ENCODE measurements at places on chromosomes 5 and 9.

DNA sequence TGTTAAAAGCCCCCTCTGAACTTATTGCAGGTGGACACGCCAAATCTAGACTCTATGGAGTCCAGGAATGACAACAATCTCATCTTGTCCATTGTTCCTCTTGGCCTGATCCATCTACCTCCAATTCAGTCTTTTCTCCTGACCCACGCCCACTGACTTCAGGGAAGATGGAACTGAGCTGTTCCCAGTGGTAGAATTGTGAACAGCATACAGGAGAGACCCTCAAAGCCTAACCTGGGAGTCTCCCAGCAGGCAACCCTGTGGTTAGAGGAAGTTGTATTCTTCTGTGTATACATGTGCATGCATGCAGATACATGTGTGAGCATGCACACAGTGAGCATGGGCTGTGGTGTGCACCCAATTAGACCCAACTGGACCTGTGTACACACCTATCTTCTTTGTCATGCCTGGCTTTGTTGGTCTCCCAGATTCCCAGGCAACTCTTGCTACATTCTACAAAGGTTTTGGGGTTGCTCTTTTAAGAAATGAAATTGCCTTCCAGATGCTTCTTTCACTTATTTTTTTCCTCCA lies 286.0 kb downstream of the ZSWIM6 start:
- no peak for DNase-seq

DNA sequence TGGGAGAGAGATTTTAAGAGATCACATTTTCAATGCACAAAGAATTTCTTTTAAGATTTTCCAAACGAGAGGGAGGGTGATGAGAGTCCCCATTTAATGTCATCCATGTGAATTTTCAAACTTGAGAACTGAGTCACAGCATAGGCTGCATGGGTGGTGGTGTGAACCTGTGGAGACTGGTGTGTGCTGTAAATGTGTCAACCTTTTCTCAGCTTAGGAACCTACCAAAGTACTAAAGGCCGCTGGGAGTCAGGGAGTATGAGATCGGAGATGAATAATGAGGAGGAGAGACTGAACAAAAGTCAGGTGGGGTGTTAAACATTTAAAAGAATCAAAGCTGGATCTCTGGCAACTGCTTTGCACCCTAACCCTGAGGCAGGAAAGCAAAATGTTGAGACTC lies 7.5 kb downstream of the ALDH1A1 start:
- no peak for DNase-seq

GRCh38 chr5:123673107-123673506 lies 161.1 kb downstream of the CSNK1G3 start:
- DNase-seq, result no peak

- no peak for DNase-seq
Observed at GRCh38 chr5:170168002-170168401, 62.3 kb downstream of the FOXI1 start.

GRCh38 chr5:175181331-175181730 lies 262.7 kb downstream of the DRD1 start:
- DNase-seq, result no peak

DNA sequence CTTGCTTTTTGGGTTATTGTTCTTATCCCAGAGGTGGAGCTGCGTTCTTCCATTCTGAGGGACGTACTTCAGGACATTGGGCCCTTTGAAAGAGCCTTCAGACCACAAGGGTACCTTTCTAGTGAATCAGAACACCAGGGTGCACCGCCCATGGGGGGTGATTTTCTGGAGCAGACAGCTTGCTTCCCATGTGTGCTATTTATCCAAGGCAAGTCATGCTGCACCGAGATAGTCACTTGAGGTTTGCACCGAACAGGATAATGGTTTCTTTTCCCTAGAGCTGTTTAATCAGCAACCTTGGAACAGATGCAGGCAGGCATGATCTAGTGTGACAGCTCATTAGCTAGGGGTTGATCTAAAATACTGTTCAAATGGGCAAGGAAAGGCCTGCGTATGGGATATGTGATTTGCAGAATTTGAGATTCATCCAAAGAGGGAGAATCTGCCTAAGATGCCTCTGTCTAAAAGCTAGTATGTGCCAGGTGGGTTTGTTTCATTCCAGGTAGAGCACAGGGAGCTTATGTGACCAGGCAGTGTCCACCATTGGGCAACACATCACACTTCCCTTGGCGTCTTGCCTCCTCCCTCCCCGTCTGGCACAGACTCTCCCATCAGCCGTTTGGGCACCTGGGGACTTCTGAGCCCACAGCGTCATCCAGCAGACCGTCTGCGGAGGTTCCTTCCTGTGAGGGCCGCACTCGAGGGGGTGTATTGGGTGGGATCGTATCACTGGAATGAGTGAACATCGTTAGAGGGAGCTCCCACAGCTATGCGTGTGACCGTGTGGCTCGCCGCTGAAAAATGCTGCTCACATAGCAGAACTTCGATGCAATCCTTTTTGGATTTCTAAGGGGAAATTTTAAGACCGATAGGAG lies 23.0 kb downstream of the ABL1 start:
- DNase-seq, result no peak

DNA sequence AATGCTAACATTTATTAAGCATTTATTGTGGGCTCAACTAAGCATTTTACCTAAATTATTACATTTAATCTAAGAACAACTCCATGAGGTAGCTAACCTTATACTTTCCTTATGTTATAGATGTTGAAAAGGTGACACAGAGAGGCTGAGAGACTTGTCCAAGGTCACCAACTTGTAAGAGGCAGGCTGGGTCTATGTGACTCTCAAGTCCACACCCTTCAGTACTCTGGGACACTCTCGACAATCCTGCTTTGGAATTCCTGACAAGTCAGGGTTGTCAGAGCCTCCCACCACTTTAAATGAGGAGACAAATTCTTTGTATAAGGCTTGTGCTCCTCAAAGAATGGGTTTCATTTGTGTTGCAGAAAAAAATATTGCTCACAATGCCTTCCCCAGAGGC lies 67.2 kb downstream of the NRG2 start:
- DNase-seq, result no peak

DNA sequence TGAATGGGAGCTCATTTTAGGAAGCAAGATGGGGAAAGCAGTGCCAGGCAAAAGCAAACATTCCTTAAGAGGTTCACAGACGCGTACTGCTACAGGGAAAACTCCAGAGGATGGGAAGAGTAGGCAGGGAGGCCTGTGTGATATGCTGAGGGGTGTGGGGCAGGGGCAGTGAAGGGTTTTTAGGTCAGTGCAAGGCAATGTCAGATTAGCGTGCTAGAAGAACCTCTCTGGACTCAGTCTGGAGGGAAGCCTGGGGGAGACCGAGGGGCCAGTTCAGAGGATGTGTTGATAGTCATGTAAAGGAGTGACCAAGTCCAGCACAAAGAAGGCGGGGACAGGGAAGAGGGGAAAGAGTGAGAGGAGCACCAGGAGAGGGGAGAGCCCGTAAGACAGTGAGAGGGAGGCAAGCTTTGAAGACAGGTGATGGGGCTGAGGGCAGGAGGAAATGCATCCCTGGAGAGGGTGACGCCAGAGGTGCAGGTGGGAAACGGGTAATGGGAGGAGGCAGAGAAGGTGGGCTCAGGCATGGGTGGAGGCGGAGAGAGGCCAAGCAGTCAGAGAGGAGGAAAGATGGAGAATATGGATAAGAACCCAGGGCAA lies 134.5 kb downstream of the MTX3 start:
- DNase-seq, result no peak

DNA sequence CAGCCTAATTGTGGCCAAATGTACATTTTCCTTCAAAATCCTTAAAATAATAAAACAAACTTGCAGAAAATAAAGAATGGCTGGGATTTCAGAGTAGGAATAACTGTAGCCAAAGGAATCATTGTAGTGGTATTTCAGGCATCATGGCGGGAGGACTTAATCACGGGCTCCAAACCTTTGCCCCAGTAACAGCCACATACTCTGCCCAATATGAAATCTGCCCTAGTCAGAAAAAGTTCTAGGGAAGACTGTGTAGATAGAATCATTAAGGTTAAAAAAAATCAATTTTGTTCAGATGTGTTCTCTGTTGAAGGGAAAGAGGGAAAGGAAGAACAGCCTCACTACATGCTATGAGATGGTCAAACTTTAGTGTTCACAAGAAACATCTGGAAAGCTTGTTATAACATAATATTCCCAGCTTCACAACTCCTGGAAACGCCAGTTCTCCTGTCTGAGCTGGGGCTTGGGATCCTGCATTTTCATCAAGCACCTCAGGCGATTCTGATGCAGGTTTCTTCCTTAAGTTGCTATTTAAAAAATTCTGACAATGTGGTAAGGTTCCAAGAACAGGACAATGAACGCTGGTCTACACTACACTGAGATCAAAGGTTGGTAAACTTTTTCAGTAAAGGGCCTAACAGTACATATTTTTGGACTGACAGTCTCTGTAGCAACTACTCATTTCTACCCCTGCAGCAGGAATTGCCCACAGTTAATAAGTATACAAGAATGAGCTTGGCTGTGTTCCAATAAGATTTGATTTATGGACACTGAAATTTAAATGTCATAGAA lies 87.9 kb downstream of the CEMIP2 start:
- no peak for DNase-seq

DNA sequence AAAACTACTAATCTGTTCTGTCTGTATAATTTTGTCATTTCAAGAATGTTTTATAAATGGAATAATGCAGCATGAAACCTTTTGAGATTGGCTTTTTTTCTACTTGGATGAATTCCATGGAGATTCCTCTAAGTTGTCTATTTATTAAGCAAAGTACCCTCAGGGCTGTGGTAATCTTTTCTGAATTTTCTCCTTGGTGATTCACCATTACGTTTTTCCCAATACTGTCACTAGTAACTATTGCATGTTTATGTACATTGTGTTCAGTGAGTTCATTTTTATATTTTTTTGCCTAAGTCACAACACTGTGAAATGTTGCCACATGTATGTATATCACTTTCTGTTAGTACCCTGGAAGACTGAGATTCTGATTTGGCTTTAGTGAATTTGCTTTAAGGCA lies 177.0 kb upstream of the GRIN3A start:
- no peak for DNase-seq

- no peak for DNase-seq
Observed at GRCh38 chr9:112380825-112381221, 915 bp downstream of the HSDL2 start.

- DNase-seq, result no peak
Observed at GRCh38 chr9:71819115-71819739, 50.9 kb upstream of the CEMIP2 start.

GRCh38 chr9:116668970-116669695 lies 18.0 kb upstream of the TRIM32 start:
- DNase-seq, result no peak

GRCh38 chr5:119302916-119303897 lies 52.6 kb upstream of the TNFAIP8 start:
- no peak for DNase-seq

DNA sequence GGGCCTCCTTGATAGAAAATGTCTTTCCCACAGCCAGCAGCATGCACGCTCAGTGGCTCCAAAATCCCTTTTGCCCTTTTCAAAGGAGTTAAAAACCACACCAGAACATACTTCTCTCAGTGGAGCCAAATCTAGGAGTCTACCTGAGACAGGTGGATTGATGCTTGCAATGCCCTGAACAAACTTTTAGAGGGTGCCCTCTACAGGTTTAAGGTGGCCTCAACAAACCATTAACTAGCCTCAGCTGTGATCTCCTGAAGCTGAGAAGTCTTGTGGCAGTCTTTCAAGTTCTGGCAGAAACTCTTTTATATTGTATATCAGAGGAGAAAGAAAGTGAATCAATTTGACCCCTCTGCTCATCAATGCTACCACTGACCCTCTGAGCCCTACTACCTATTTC lies 125.4 kb downstream of the MED27 start:
- DNase-seq, result no peak

GRCh38 chr5:15877914-15878313 lies 301.7 kb downstream of the MARCHF11 start:
- no peak for DNase-seq

- no peak for DNase-seq
Observed at GRCh38 chr9:94868464-94868863, 142.0 kb downstream of the AOPEP start.

GRCh38 chr5:123785162-123786071 lies 273.4 kb downstream of the CSNK1G3 start:
- DNase-seq, result no peak

GRCh38 chr5:138745268-138745667 lies 8.0 kb upstream of the CTNNA1 start:
- DNase-seq, result no peak

GRCh38 chr5:107744418-107745330 lies 73.9 kb upstream of the EFNA5 start:
- DNase-seq, result no peak

GRCh38 chr5:63554191-63554590 lies 408.1 kb downstream of the HTR1A start:
- DNase-seq, result no peak

DNA sequence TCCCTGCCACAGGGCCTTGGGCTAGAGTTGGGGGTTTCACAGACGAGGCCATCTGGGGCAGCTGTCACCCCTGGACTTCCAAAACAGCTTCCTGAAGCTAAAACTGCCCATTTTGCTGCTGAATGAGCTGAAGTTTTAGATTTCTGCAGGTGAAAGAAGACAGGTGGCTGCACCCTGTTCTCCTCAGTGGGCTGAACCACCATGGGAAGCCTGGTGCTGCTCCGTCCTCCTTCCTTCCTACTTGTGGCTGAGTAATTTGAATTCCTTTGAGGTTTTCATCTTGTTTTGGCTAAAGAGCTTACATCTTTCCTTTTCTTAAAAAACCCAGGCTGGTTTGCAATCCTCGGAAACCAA lies 5.3 kb downstream of the NKD2 start:
- DNase-seq, result no peak

GRCh38 chr9:96487949-96488348 lies 38.0 kb downstream of the HABP4 start:
- no peak for DNase-seq

- DNase-seq, result no peak
Observed at GRCh38 chr9:18390393-18390792, 83.6 kb upstream of the ADAMTSL1 start.

DNA sequence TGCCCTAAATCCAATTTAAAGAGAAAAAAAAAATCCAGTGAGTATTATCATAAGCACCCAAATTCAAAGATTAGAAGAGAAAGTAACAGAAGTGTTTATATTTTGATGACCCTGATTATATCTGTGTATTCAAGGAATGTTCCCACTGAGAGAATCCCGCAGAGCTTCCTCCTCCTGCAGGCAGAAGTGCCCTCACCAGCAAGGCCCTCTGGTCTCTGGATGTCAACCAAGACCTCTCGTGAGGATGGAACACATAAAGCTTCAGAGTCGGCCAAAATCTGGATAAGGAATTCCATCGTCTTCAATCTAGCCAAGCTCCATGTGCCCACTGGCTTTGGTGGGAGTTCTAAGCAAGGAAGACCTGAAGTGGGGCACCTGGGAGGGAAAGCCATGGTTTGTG lies 18.1 kb downstream of the PTCH1 start:
- DNase-seq, result no peak

GRCh38 chr5:103962023-103962422 lies 399.4 kb upstream of the NUDT12 start:
- no peak for DNase-seq

DNA sequence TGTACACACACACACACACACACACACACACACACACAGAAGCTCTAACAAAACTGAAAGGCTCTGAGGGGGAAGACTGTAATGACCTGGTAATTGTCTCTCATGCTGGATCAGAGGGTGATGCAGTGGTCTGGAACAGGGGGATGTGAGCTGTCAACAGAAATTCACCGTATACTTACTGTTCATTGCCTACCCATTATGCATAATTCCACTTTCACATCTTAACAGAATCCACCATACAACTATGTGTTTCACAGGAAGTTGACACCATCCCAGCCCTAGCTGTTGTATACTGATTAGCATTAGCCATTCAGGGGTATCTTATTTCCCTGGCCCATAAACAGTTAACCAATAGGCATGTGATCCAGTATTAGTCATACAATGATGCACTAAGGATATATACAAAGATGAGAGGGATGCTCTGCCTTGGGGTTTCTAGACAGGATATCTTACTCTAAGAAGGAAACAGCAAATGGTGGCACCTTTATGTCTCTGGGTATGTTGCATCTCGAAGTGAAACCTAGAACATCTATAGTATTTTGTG lies 396.5 kb upstream of the BRINP1 start:
- DNase-seq, result no peak
